Fibroblast of villous mesenchyme (primary cell): ENCODE measurements at places on chromosomes 11 and 22.

GRCh38 chr11:59776210-59777066, 21.3 kb downstream of the STX3 start:
- DNase-seq, result peak; percentile 42

GRCh38 chr11:118215262-118215661, 9.5 kb downstream of the JAML start:
- DNase-seq, result no peak

GRCh38 chr11:64202992-64203391, 3.5 kb upstream of the FERMT3 start:
- DNase-seq, result no peak

GRCh38 chr11:121892131-121892681, 223.8 kb downstream of the BLID start:
- peak; percentile 49 for DNase-seq

DNA sequence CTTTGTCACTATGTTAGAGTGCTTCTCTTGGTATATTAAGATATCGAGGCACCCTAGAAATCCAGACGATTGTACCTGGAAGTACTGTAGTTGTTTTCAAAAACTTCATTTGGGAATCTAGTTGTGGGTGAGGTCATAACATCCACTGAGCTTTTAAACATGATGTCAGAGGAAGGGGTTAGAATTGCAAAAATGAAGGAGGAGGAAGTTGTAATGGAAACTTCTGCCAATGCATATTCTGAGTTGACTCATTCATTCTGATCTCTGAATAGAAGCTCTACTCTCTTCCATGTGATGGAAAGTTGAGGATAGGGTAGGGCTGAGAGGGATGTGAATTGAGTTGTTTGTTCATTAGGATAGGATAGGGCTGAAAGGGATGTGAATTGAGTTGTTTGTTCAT, 7.7 kb downstream of the CD44 start:
- no peak for DNase-seq

DNA sequence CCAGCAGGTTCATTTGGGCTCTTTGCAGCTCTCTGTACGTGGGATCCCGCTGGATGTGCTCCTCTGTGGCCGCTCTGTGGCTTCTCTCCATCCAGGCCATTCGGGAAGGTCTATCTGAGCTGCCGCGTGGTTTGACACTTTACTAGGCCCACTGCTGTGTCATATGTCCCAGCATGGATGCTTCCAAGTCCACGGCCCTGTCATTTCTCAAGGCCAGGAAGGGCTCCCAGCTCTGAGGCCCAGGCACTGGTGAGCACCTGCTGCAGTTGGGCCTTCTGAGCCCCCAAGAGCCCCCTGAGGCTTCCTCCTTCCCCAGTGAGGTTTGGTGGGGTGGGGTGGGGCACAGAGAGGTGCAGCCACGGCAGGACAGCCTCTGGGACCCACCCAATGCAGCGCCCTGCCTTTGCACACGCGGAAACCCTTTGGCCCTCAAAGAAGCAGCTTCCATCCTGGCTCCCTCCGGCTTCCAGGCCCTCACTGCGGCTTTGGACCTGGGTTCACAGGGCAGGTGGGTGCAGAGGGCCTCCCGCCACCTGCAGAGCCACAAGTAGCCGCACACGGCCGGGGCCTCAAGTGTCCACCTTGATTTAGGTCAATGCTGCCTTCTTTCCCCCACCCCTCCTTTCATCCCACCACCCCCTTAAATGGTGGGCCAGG, 44.5 kb upstream of the FGF3 start:
- DNase-seq, result no peak

DNA sequence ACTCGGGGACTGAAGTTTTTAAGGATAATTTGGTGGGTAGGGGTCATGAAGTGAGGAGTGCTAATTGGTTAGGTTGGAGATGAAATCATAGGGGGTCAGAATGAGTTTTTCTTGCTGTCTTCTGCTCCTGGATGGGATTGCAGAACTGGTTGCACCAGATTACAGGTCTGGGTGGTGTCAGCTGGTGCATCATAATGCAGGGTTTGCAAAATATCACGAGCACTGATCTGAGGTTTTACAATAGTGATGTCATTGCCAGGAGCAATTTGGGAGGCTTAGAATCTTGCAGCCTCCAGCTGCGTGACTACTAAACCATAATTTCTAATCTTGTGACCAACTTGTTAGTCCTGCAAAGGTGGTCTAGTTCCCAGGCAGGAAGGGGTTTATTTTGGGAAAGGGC, 46.4 kb upstream of the CALCB start:
- no peak for DNase-seq

DNA sequence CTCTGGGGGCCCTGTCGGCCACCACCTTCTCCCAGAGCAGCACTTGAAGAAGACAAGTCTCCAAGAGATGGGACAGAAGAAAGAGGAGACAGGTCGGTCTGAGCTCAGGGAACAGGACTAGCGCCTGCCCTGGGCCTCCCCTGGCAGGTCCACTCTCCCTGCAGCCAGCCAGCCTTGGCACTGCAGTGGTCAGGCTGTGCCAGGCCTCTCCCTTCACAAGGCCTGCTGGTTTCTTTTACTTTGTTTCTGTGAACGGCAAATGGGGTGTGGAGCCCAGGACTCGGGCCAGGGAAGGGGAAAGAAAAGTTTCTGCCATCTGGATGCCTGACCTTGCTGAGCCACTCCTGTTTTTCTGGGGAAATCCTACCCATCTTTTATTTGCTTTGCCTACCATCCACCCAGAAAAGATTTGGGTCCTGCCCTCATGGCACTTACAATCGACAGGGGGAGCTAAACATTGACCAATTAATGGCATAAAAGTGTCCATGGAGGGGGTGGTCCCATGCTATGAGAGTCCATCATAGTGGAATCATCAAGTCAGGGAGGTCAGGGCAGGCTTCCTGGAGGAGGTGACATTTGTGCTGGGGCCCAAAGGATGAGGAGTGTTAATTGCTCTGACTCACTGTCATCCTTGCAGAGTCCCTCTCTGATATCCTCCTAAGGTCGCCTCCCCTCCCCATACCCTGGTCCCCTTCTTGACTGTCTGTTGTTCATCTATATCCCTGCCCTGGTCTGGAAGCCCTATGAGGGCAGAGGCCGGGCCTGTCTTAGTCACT, 65.2 kb downstream of the NFAM1 start:
- DNase-seq, result no peak

DNA sequence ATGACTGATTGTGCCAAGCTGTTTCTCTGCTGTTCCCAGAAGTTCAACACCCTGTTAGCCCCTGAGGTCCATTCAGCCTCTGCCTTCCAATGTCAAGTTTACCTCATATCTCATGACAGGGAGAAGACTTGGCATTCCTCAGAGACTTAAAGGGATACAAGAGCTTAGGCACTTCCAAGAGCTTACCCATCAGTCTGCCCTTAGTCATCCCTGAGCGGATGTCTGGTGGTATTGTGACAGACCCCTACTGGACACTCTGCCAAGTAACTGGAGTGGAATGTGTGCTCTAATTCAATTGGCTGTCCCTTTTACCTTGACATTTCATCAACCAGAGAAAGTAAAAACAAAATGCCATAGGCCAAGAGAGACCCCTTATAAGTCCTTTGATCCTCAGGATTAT, 151.5 kb downstream of the AASDHPPT start:
- peak; percentile 6 for DNase-seq

- no peak for DNase-seq
These were observed 35.4 kb upstream of the TREH start for GRCh38 chr11:118714816-118715215.

DNA sequence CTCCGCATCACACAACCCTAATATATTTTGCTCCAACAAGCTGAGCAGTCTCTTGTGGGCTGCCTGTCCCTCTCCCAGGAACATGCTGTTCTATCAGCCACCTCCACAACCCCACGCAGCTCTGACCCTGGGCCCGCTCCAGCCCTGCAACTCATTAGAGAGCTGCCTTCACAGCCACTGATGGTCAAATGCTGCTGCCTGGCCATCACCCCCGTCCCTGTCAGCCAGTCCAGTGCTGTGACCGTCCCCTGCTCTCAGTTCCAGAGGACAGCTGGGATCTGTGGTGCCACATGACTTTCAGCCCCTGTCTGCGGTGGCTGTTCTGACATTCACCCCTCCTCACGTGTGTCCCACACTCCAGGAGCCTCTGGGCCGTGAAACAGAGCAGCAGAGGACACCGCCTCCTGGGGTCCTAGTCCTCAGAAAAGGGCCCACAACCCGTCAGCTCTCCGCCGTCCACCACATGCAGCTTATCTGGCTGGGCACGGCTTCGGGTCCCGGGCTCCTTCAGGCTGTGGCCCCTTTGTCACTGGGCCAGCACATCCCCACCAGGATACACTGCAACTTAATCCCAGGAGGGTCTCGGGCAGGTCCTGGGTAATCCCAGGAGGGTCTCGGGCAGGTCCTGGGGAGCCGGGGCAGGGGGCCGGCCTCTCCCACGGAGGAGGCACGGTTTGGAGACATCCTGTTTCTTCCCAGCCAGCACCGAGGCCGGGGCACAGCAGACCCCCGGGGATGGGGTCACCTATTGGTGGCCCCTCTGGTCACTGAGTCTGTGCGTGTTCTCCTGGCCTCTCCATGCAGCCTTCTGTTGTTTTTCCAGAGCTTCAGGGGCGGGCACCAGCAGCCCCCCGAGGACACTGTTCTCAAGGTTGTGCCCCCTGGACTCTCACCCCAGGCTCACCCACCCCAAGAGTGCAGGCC, 15.1 kb downstream of the CRELD2 start:
- no peak for DNase-seq

DNA sequence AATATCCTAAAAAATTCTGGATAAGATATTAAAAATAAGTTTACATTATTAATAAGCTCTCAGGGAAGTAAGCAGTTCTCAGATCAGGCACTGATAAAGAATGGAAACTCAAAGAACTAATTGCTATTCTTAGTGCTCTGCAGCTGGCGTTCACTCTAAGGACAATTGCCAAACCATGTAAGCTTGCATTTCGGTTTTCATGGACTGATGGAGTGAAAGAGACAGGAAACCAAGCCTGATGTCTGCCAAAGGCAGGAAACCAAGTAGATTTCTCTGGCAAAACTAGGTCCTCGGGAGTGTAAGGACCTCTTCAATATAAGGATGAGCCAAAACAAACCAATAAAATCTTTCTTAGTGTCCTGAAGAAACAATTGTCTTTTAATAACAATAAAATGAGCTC, 355.2 kb downstream of the RAB38 start:
- no peak for DNase-seq

DNA sequence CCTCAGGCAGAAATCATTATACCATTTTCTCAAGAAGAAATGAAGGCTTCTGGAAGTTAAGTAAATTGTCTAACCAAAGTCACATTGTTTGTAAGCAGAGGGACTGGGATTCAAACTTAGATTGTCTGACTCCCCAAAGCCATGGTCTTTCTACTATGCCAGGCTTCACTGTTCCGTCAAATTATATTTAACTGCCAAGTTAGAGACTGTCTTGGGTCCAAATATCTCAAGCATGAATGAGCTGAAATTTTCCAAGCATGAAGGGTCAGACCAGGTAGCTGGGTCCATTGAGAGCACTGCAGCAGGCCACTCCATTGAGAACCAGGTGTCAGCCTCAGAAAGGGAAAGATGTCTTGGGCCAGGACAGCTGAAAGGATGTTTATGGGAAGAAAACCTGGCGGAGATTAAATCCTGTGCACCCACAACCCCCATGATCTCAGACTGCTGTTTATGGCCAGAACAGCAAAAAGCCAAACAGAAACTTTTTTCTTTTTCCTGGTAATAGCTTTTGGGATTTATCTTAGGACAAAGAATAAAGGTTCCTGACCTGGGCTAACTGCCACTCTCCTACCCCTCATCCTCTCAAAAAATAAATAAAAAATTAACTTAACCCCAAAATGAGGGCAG, 612.3 kb downstream of the INSC start:
- peak; percentile 21 for DNase-seq

DNA sequence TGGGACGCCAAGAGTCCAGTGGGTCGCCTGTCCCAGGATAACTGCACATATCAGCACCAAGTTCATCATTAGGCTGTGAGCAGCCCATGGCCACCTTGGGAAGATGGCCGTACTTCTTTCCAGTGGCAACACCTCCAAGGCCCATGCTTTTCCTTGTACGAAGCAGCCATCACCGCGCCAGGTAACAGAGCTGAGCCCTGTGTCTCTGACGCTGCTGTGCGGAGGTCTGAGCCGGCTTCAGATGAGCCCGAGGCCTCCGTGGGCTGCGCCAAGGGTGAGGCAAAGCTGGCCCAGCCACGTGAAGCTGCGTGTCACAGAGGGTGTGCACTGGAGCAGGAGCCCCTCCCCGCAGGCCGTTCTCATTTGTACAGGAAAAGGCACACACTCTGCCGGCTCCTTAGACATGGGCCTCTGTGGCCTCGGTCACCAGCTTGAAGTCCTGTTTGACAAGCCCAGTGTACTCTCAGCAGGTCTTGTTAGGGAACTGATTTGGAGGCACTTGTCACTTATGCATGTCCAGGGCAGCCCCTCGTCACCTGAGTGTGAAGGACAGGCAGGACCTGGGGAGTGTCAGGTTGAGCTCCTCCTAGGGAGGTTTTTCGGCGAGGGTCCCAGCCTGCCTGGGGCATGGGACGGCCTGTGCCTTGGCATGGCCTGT, 401.5 kb downstream of the TBC1D22A start:
- no peak for DNase-seq

- peak; percentile 22 for DNase-seq
These were observed 1.6 kb downstream of the NPAT start for GRCh38 chr11:108220721-108221336.

GRCh38 chr11:1151366-1152315, 6.1 kb upstream of the MUC5AC start:
- no peak for DNase-seq

- DNase-seq, result no peak
These were observed 88.5 kb upstream of the AKIP1 start for GRCh38 chr11:8822469-8822868.

- no peak for DNase-seq
These were observed 39.3 kb downstream of the NF2 start for GRCh38 chr22:29642694-29643093.

- DNase-seq, result peak; percentile 55
These were observed 21.8 kb downstream of the PRR5 start for GRCh38 chr22:44723801-44724200.

GRCh38 chr11:1705126-1706052, 8.4 kb downstream of the KRTAP5-6 start:
- peak; percentile 13 for DNase-seq

DNA sequence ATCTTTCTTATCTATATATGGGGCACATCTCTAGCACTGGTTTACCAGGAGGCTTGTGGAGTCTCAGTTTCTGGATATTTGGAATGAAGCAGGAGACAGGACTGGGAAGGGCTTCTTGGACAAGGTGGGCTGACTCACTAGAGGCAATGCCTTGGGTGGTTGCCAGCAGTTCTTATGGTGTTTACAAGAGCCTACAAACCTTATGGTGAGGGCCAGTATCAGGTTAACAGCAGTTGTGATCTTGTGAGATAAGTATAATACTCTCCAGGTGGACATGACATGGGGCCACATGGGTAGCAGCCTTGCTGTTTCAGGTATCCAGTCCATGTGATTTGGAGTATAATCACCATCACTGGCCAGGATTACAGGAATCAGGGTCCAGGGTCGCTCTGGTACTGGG, 10.2 kb downstream of the FUT4 start:
- peak; percentile 40 for DNase-seq

DNA sequence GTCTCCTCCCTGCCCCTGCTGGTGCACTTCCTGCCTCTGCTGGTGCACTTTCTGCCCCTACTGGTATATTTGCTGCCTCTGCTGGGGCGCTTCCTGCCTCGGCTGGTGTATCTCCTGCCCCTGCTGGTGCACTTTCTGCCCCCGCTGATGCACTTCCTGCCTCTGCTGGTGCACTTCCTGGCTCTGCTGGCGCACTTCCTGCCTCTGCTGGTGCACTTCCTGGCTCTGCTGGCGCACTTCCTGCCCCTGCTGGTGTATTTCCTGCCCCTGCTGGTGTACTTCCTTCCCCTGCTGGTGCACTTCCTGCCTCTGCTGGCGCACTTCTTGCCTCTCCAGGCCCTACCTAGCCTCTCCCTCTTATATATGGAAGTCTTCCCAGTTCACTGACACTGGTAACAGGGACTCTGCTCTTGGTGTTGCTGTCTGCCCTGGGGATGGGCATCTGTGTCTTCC, 10.1 kb downstream of the MTFP1 start:
- no peak for DNase-seq
